ENCODE measurements at places on chromosomes 6 and 20.

- DNase-seq = no peak
Observed at GRCh38 chr6:79922018-79922417, 25.3 kb downstream of the ELOVL4 start.

DNA sequence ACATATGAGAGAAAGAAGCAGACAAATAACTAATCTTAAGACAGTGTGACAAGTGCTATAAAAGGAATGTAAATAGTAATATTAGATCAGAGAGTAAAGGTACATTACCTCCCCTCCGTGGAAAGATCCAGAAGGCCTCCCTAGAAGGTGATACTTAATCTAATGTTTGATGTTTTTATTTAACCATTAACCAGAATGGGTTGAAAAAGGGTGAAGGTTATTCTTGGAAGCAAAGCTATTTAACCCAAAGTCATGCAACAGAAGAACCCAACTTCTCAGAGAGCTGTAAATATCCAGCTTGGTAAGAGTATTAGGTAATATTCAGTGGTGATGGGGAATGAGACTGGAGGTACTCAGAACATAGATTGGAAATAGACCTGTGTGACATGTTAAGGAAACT is 68.0 kb upstream of the HIVEP1 start:
- DNase-seq = no peak

- no peak for DNase-seq
Observed at GRCh38 chr20:23637282-23638221, at the start of gene CST3. CST3 (minus strand) TSS chr20:23637955; CDS start chr20:23637862, 93 bp downstream.

- DNase-seq = no peak
Observed at GRCh38 chr6:5968817-5969734, 37.6 kb downstream of the NRN1 start.

DNA sequence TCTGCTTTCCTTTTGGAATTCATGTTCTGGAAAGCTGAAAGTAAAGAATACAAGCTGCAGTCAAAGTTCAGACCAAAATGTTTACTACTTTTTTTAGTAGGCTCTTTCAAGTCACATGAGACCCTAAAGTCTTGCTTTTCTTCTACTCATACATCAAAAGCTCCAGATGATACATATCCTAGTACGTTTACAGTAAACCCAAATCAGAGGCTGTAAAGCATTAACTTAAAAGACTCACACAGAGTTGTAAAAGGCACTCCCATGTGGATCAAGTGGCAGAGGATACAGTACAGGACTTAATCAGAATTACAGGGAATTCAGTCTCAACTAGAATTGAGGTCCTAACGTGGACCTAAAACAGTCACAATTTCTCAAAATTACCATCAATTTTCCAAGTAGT is 40.7 kb downstream of the STK38 start:
- DNase-seq = no peak

DNA sequence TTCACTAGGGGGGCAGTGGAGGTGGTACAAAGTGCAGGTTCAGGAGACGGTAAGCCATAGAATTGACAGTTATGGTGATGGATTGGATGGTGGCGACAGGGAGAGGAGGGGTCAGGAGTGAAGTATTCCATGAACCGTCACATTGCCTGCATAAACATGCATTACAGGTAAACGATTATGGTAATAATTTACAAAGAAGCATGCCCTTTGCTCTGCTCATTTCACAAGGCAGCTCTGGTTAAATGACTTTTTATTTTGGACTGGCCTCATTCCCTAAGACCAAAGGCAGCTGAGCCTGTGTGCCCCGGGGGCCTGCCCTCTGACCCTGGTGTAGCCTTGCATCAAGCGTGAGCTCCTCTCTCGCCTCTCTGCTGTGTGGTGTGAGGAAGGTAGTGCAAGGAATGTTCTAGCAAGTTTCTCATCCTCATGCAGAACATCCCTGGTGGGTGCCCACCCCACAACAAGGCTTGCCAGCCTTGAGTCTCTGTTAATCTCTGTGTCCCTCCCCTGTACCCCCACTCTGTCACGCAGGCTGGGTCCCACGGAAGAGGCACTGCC is 59.0 kb downstream of the PPP1R14C start:
- DNase-seq = no peak

DNA sequence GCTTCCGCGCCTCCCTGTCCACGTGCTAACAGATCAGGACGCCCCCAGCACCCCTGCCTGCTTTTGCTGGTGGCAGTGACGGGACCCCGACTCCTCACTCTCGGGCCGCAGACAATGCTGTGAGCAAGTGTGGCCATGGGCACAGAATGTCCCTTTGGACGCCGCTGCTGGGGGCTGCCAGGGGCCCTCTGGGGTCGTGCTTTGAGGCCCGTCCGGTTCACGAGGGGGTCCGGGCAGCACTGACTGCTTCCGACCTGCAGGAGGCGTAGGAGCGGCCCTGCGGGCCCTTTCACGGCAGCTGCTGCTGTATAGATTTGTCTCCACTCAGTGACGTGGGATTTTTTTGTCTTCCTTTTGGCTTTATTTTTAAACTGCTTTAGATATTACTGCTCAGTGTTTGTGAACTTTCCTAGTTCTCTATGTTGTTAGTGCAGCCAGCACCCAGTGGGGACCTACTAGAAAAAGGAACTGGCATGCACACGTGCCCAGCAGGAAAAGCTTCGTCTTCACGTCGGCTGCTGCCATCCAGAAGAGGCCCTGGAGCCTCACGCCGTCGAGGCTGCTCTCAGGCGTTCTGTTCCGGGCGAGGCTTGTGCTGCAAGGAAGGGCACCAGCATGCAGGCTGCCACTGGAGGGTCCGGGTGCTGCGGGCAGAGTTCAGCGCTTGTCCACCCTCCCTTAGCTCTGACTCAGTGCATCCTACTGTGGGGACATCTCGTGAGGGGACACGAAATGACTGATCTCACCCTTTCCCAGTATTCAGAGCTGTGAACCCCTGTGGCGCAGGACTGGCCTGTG is 21.7 kb downstream of the UCKL1 start:
- DNase-seq = no peak

DNA sequence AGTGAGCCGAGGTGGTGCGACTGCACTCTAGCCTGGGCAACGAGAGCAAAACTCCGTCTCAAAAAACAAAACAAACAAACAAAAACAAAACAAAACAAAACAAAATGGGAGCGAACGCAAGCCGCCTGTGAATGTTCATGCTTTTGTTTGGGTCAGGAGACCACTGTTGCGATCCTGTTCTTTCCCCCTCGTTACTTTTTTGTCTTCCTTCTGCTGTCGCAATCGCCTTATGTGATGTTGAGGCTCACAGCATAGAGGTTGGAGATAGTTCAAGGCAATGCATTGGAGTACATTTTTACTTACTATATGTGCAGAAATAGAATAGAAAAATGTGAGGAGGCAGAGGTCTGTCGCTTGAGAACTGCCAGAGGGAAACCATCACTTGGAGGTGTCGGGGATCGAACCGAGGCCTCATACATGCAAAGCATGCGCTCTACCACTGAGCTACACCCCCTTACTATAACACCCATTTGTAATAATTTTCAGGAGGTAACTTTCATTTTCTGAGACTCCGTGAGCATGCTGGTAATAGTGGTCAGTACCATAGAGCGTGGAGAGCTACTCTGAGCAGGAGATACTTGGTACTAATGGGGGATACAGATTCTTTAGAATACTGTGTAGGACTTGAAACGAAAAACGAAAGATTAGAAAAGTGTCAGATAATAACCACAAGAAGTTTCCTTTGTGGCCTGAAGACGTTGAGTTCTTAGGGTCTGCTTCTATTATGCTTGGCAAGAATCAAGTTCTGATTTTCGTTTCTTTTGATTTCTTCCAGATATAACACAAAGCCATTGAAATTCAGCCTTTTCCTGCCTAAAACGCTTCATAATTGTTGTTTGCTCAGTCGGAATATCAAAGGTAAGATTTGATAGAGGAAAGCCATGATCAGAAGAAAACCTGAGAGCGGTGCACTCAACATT is 121.1 kb downstream of the TRIM27 start:
- DNase-seq = no peak

- DNase-seq = no peak
Observed at GRCh38 chr20:35269055-35269781, 8.7 kb downstream of the MMP24OS start.

DNA sequence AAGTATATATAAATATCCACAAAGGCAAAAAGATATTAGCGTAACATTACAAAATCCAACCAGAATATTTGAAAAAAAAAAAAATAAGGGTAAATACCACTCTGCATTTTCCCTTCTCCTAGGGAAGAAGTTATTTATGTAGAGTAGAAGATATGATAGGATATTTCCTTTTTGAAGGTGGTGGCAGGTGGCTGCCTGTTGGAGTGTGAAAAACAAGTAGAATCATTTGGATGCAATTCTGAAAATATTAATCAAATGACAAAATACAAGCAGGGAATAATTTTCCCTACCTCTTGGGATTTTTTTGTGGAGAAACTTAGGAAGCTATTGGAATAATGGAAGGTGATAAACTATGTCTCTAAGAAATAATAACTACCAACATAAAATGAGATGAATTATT is 62.5 kb upstream of the OGFRL1 start:
- no peak for DNase-seq

GRCh38 chr6:47247227-47247797 is 62.4 kb downstream of the TNFRSF21 start:
- DNase-seq = no peak

DNA sequence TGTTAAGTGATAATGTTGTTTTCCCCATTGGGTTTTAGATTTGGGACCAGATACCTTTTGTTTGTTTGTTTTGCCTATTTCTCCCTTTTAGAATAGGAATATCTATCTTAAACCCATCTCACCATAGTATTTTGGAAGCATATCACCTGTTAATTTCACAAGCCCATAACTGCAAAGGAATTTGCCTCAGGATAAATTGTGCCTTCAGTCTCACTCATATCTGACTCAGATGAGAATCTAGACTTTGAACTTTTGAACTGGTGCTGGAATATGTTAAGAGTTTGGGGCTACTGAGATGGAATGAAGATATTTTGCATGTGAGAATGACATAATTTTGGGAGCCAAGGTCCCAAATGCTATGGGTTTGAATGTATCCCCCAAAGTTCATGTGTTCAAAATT is 607.4 kb downstream of the HACE1 start:
- no peak for DNase-seq

- DNase-seq = peak; percentile 20
Observed at GRCh38 chr6:169252505-169253189, 999 bp downstream of the THBS2 start.

- no peak for DNase-seq
Observed at GRCh38 chr6:91198588-91199255, 611.9 kb upstream of the MAP3K7 start.

- no peak for DNase-seq
Observed at GRCh38 chr6:149284904-149285303, 32.6 kb upstream of the TAB2 start.

DNA sequence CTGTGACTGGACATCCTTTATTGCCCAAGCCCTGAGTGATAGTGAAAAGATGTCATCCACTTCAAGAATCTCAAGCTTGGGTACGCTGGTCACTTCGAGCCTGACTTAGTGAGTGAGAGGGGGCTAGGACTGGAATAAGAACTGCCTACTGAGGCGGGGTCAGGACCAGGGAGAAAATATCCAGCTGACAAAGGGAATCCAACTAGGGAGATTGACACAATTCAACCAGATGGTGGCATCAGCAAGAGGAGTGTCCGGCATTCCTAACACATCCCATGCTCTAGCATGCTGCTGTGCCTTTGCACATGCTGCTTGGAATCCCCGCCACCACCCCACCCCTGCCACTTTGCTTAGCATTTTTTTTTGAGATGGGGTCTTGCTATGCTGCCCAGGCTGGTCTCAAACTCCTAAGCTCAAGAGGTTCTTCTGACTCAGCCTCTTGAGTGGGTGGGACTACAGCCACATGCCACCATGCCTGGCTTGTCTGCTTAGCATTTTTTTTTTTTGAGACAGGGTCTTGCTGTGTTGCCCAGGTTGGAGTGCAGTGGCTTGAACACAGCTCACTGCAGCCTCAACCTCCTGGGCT is 6.5 kb upstream of the CEP250 start:
- no peak for DNase-seq

DNA sequence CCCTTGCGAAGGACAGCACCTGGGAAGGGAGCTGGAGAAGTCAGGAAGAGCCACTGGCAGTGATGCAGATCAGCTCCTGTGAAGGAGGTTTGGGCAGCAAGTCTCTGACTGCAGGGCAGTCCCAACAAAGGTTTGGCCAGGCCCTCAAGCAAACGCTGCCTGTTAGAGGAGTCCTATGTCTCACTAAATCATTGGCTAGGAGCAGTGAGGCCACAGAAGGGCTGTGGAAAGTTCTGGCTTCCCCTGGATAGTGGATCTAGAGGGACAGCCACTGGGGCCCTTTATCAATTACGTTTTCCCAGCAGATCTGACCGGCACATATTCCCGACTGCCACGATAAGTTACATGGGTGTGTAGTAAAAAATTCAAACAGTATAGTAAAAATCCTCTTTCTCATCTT is 2.5 kb downstream of the TTPAL start:
- DNase-seq = no peak

GRCh38 chr20:40443753-40444152 is 245.3 kb downstream of the MAFB start:
- DNase-seq = no peak

DNA sequence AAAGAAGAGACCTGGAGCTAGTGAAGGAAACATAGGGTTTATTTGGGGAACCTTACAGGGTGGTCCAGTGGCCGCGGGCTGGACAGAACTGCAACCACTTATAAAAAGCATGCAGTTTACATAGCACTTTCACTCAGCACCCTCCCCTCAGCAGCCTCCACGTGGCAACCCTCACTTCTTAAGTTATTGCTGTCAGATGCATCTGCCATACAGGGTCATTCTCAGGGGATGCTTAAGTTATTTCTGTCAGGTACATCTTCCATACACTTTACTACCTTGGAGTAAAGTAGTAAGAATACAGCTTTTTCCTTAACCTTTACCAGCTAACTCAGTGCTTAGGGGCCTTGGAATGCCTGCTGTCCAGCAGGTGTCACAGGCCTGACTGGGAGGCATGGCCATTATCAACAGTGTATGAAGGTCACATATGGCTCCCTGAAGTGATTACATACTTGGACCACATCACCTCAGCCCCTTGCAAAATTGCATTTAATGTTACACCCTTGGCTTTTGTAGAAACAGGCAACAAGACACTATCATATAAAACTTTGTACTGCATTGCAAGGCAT is 2.0 kb upstream of the NOL7 start:
- DNase-seq = no peak

GRCh38 chr20:62316331-62317166 is 13.8 kb downstream of the ADRM1 start:
- DNase-seq = no peak

DNA sequence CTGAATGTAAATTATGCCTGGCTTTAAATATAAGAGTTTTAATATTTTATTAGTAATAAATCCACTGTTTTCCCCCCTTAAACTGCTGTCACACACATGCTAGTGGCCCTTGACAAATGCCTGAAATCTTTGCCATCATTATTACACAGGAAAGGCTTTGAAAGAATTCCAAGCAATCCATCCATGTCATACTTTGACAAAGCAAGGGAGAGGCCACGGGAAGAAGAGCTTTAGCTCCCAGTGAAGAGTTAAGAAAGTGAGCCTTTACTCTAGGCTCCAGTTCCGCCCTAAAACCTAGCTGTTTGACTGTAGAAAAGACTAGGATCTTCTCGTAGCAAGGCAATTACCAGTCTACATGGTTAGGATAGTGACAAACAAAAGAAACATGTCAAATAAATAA is 147.9 kb downstream of the GMDS start:
- no peak for DNase-seq

- DNase-seq = no peak
Observed at GRCh38 chr6:144153971-144154370, 3.7 kb downstream of the STX11 start.

Data from omental fat pad (tissue), 4 donors.